Large intestine (tissue), 12 donors: ENCODE measurements at places on chromosomes 13 and 19. TPM values are rescaled to one million over a fixed set of nuclear protein-coding genes. Genes with fewer than 3 reads are reported as not detected.
A peak's percentile ranks its signal among the peaks of the same experiment; 100 is the strongest.

Gene ZSCAN4
- polyA plus RNA-seq: 0.25 TPM

Gene COMP
- polyA plus RNA-seq: 1.2 TPM

Gene C3
- polyA plus RNA-seq: 79.1 TPM

Gene MCEMP1
- 0.06 TPM for polyA plus RNA-seq

Gene GAPDHS
- polyA plus RNA-seq: not detected

Gene CRX
- polyA plus RNA-seq: 0.09 TPM

Gene OR7A5
- polyA plus RNA-seq: not detected

Gene ZFP14
- 8.7 TPM for polyA plus RNA-seq

DNA sequence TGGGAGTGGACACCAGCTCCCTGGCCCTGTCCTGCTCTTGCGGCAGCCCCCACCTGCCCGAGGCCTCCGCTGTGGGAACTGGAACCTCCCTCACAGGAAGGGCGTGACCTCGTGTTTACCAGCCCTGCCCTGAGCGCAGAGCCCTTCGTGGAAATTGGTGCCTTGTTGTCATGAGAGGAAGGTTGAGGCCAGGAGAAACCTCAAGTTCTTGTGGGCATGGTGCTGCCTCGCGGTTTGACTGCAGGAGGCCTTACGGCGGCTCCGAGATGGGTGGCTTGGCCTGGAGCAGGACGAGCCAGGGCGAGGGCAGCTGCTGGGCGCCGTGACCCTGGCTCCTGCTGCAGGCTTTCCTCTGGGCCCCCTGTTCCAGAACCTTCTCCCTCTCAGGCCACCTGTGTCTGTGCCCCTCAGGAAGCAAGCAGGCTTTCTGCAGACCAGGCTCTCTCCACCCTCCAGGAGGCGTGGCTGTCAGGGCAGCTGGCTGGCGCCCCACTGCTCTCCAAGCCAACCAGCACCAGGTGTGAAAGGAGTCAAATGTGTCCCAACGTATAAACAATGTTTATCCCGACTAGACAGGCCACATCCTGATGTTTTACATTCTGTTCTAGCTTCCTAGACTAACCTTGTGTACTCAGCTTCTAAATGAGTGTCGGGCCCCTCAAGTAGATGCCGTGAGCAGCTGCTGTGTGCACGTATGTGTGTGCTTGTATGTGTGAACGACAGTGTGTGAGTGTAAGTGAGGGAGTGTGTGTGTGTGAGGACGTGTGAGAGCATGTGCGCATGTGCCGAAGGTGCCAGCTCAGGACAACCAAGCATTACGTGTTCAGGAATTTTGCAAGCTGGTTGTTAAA, 10.4 kb upstream of the RASA3 start:
- no peak for DNase-seq

DNA sequence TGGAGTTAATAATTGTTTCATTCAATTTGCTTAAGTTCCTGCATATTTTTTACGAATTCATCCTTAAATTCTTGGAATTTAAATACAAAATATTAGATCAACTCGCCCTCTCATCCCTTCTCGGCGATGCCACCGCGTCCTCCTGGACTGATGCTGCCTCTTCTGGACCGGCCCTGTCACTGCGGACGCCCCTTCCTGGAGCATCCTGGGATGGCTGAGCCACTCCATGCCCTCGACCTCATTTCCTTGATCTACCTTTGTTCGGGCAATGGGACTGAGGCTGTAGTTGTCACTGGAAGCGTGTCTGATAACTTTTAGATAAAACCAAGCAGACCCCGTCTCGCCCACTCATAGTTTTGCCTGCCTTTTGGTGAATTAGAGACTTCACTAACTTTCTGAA, 283.7 kb downstream of the TEX29 start:
- no peak for DNase-seq

DNA sequence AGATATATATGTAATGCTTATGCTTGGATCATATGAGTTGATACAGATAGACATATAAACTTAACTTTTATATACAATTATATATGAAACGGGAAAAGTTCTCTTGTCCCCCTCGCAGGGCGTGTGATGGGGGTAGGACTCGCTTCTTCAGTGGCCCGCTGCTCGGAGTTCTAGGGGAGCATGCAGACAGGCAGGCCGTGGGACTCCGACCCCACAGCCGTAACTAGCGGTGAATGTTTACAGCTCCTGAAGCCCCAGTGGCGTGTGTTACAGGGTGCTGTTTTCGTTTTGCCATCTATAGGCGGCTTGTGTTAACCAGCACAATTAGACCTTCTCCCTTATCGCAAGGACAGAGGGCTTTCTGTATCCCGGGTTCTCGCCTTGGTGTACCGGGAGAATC, 1899.8 kb downstream of the PCDH9 start:
- DNase-seq: no peak

DNA sequence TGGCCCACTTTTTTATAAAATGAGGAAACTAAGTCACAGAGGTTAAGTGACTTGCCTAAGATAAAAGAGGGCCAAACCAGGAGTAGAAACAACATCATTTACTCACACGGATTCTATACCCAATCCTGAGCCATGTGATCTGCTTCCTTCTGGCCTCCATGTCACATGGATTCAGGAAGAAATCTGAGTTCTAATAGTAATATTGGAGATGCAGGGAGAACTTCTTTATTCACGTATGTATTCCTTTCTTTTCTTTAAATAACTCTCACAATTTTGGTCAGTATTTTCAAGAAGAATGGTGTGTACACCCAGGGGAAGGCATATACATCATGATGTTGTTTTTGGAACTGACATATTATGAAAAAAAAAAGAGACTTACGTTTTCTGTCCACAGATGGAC, 1.8 kb downstream of the POSTN start:
- no peak for DNase-seq

GRCh38 chr19:41771410-41771809, 16.1 kb downstream of the CEACAM6 start:
- DNase-seq: no peak

DNA sequence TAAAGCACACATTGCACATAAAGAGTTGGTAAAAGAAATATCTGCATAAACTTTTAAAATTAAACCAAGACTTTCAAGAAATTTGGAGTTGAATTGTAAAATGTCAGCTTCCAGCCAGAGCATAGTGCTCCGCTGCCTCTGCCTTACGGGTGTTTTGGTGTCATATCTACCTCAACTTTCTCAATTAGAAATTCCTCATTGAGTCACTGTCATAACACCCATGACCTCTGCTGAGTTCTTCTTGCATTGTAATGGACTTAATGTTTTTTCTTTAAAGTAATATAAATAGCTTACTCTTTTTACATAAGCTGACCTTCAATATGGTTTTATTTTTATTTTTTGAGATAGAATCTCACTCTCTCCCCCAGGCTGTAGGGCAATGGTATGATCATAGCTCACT, 551.0 kb upstream of the NBEA start:
- DNase-seq: no peak

GRCh38 chr13:71290963-71291841, 575.8 kb downstream of the DACH1 start:
- DNase-seq: no peak

DNA sequence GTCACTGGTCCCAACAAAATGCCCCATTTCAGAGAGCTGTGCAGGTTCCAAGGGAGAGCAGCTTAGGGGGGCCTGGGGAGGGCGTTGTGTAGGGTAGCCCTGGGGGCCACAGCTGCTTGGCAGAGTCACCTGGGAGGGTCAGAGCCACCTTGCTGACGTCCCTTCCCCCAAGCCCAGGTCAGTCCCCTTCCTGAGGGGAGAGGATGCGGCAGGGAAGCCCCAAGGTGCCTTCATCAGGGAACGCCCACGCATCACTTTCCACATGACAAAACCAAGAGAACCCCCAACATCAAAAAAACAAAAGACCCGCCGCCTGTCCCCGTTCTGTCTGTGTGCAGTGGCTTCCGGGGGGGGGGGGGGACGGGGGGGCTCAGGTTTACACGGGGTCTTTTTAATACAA, 5.3 kb upstream of the UQCR11 start:
- DNase-seq: no peak

DNA sequence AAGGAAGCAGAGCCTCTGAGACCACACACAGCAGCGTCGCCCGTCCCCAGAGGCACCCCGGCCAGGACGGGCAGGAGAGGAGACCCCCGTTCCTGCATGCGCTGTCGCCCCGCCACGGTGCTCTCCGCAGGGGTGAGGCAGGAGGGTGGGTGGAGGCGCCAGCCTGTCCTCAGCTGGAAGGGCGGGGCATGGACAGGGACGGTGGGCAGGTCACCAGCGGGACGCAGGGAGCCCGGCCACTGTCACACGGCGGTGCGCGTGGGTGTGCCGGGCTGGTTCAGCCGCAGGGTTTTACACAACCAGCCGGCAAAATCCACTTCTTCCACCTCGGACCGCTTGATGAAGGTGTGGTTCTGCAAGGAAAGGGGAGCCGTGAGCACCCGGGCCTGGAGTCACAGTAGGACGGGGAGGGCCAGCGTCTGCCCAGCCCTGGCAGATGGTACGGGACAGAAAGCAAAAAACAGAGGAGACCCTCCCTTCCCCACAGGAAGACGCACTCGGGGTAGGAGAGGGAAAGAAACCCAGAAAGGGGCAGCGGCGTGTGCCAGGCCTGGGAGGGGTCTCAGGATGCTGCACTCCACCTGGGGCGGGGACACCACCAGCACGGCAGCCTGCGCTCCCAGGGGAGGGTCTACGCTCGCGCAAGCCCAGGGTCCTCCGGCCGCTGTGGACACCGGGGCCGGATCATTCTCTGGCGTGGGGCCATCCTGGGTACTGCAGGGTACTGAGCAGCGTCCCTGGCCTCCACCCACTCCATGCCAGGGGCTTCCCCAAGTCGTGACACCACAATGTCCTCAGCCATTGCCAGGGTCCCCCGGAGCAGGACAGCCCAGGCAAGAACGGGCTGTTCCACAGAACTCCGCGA, 23.9 kb upstream of the ZBTB7A start:
- no peak for DNase-seq

DNA sequence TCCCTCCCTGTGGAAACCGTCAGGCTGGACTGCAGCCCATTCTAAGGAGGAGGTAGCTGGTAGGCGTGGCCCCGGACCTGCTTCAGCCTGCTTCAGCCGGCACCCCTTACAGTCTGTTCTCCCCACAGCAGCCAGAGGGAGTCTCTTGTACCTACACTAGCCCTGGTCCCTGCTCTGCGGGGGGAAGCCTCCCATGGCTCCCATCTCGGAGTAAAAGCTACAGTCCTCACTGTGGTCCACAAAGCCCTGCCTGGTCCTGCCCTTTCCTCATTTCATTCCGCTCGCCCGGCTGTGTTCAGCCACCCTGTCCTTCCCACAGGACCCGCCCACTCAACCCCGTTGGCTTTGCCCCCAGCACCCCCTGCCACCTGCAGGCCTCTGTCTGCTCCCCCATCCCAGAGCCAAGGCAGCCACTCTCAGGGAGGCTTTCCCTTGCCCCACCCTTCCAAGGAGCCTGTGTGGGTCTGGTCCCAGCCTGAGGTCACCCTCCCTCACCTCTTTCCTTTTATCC, 1.3 kb downstream of the PGLYRP1 start:
- no peak for DNase-seq

- no peak for DNase-seq
Observed at GRCh38 chr13:109348519-109349258, 437.7 kb downstream of the IRS2 start.

GRCh38 chr13:113448545-113448884, 4.8 kb downstream of the ADPRHL1 start:
- no peak for DNase-seq

DNA sequence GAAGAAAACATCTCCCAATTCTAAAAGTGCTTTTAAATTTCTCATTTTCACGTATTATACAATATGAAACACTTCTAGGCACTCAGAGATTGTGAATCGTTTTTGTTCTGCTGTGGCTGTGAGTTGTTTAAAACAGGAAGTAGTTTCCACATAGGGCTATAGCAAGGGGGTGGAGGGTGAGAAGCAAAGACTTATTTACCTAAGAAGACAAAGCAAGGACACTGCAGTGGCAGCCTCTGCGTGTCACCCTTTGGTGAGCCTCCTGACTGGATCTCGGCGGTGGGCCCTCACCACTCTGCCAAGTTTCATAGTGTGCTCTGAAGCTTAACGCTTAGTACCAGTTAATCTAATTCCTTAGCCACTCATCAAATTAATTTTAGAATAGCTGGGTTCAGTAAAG, 56.8 kb downstream of the TNFSF13B start:
- no peak for DNase-seq

DNA sequence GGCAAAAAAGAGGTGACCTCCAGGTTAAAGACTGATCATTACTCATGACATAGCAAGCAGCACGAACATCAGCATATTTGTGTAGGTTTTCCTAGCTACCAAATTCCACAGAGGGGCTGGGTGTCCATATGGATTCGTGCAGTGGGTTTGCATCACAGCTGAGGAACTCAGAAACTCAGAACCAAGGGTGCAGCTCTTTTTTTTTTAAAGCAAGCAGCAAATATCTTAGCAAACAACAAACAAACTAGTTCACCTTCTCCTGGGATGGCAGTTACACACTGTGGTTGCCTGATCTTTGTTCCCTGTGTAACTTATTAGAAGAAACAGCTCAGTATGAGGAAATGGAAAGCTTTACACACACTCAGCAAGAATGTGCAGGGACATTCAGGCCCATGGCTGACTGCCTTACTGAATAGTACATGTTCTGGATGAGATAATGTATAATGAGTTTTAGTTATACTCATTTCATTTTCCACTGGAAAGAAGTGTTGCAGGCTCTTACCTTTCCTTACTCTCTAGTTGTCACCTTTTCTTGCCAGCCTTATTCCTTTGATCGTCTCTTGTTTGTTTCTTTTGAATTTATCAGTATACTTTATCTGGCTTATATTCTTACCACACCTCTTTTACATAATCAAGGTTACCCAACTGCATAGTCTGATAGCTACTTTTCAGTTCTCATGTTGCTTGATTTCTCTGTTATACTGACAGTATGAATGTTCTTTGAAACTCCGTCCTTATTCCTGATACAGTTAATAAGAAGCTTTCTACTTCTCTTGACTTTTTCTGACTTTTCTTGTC, 4.3 kb downstream of the NDFIP2 start:
- peak; percentile 94 for DNase-seq

DNA sequence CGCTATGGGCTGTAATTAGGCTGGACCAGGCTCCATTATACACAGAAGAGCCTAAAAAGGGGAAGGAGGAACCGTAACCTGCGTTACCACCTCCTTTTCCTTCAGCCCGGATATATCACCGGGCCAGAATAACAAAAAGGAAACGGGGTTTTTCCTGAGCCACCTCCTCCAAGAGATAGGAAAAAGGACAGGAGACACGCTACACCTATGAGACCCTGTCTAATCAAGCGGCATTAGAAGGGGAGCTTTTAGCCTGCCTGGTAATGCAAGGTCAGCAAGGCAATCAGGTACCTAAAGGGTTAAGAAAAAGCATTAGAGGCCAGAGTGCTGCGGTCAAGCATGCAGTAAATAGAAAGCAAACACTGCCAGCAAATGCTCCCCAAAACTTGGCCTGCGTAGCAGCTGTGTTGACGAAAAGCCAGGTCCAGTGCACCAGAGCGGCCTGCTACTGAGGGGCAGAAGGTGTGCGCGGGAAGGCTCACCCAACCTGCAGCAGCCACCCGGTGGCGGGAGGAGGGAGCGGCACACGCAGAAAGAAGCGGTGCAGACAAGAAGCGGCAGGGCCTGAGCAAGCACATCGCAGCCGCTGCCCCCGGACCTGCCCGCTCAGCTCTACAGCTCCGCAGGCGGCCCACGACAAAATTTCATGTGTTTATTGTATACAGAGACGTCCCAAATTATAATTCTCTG, 1466.1 kb downstream of the UQCRFS1 start:
- no peak for DNase-seq

- DNase-seq: no peak
Observed at GRCh38 chr13:105403086-105403485, 1132.4 kb downstream of the EFNB2 start.
